ENCODE measurements at places on chromosomes 16 and 17. TPM values are rescaled to one million over a fixed set of nuclear protein-coding genes. Genes with fewer than 3 reads are reported as not detected.

- peak overlapping the region; percentile 48 for H3K4me3 ChIP-seq
- peak overlapping the region; percentile 89 for H3K27ac ChIP-seq
- no peak for DNase-seq
- H3K27me3 ChIP-seq = no peaks in the 10 kb centered on the region
Measured at GRCh38 chr16:14487579-14487978, 142.5 kb downstream of the PARN start.

DNA sequence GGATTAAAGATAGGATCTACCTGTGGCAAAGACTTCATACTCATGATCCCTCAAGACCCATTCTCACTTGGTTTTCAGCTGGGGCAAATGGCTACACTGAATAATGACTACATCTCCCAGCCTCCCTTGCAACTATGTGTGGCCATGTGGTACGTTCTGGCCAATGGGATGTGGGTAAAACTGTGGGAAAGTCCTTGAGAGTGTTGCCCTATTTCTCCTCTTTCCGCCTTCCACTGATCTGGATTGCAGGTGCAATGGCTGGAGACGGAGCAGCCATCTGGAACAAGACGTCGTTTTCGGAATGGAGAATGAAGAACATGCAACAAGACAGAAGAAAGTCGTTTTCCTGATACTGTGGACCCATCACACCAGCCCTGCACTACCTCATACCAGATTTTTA is 48.5 kb downstream of the HAPSTR1 start:
- no peaks in the 10 kb centered on the region for H3K36me3 ChIP-seq
- no peaks in the 10 kb centered on the region for H3K27me3 ChIP-seq
- no peak overlapping the region for H3K27ac ChIP-seq
- no peak for DNase-seq
- H3K4me1 ChIP-seq = no peaks in the 10 kb centered on the region
- no peak overlapping the region for H3K4me3 ChIP-seq

DNA sequence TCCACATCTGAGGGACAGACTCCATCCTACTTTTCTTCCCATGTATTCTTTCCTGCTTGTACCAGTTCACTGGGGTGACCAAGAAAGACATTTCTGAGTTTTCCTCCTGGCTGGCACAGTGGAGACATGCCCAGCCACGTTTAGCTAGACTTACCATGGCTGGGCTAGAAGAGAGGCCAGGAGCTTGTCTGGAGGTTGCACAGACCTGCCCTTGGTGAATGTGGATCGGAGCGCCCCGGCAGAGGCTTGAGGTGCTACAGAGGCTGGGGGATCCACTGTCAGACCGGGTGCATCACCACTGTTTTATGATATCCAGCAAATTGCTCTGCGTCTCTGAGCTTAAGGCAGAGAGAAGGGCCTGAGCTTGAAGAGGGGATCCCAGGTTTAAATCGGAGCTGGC is 3.5 kb downstream of the IL4R start:
- no peak for DNase-seq
- no peaks in the 10 kb centered on the region for H3K27me3 ChIP-seq
- H3K27ac ChIP-seq = peak overlapping the region; percentile 80
- H3K4me1 ChIP-seq = peaks cover 32% of the 10 kb centered on the region
- no peak overlapping the region for H3K4me3 ChIP-seq

DNA sequence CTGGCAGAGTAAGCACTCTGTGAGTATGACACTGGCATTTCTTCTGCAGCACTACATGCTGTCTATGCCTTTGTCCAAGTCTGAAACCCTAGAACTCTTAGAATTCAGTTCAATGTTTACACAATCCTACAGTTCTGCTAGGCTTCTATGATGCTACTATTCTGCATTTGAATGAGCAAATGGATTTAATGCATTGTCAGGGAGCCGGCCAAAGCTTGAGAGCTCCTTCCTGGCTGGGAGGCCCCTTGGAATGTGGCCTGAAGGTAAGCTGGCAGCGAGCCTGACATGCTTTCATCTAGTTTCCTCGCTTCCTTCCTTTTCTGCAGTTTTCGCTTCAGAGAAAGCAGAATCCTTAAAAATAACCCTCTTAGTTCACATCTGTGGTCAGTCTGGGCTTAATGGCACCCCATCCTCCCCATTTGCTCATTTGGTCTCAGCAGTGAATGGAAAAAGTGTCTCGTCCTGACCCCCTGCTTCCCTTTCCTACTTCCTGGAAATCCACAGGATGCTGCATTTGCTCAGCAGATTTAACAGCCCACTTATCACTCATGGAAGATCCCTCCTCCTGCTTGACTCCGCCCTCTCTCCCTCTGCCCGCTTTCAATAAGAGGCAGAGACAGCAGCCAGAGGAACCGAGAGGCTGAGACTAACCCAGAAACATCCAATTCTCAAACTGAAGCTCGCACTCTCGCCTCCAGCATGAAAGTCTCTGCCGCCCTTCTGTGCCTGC is at the start of gene CCL2:
CCL2 (plus strand) TSS at position 635 of the 730 bp plus-strand sequence; CDS start at position 700, 65 bp downstream.
- H3K27me3 ChIP-seq = no peaks in the 10 kb centered on the region
- H3K36me3 ChIP-seq = no peaks in the 10 kb centered on the region
- H3K4me3 ChIP-seq = peak within 1 kb of the TSS; percentile 58

DNA sequence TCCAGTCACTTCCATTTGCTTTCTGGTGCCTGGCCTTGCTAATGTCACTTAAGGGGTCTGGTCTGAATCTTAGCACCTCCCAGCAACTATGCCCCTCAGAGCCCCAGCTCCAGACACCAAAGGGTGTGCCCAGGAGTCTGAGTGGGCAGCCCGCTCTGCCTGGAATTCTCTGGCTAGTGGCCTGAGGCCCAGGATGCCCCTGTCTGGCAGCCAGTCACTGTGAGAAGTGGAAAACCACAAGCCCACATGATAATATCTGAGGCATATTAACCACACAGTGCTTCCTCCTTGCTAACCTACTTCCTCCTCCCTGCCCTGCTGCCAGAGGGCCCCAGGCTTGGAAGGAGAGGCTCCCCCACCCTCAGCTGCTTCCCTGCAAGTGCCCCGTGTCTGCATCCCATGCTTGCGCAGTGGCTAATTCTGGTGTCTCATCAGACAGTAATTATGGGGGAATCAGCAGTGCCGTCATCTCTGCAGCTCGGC is 14.0 kb downstream of the SRCIN1 start:
- DNase-seq = no peak
- peaks cover 80% of the 10 kb centered on the region for H3K27me3 ChIP-seq
- H3K4me1 ChIP-seq = no peaks in the 10 kb centered on the region
- no peaks in the 10 kb centered on the region for H3K36me3 ChIP-seq
- H3K27ac ChIP-seq = no peak overlapping the region

DNA sequence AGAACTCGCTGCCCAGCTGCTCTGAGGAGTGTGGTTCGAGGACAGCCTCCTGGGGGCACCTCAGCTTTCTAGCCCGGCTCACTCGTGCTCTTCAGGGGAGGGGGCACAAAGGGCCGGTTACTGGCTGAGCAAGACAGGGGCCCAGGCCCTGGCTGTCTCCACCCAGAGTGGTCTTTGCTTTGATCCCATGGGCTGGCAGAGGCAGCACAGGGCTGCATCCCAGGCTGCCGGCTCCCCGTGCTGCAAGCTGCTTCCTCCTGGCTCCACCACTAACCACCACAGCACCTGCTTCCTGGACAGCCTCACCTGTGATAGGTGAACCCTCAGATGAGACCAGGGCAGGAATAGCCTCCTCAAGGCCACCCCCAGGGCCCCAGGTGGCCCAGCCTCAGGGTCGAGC is 6.8 kb downstream of the SPPL2C start:
- H3K4me3 ChIP-seq = no peak overlapping the region
- peaks cover 33% of the 10 kb centered on the region for H3K27me3 ChIP-seq
- no peaks in the 10 kb centered on the region for H3K4me1 ChIP-seq
- DNase-seq = no peak
- no peaks in the 10 kb centered on the region for H3K36me3 ChIP-seq
- H3K27ac ChIP-seq = no peak overlapping the region

- H3K36me3 ChIP-seq = no peaks in the 10 kb centered on the region
- DNase-seq = peak; percentile 88
- peak overlapping the region; percentile 37 for H3K27ac ChIP-seq
- peak overlapping the region; percentile 64 for H3K4me3 ChIP-seq
- peaks cover 12% of the 10 kb centered on the region for H3K27me3 ChIP-seq
Measured at GRCh38 chr17:7989781-7990655, 12.4 kb upstream of the GUCY2D start.

DNA sequence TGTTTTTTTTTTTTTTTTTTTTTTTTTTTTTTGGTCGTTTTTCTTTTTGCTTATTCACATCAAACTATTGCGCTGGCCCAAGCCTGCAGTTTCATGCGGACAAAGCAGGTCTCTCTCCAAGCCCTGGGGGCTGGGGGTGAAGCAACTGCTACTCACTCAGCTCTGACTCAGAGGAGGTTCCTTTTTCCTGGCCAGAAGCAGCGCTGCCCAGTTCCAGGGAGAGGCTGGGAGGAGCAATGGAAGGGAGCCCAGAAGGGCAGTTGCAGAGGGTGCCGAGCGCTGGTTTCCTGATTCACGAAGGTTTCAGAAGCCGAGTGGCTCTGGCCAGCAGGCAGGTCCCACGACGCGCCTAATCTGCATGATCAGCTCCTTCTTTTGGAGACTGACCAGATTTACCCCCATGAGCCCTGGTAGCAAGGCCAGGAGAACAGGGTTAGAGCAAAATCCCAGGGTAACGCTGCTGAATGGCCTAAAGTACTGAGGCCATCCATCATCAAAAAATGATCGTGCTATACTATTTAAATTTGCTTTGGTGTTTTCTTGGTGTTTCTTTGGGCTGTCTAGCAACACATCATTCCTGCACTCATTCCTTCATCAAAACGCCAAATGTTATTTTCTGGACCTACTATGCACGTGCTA is 144.7 kb upstream of the SOX9 start:
- peak; percentile 78 for DNase-seq
- H3K36me3 ChIP-seq = no peaks in the 10 kb centered on the region
- H3K4me1 ChIP-seq = peaks cover 3% of the 10 kb centered on the region
- H3K27ac ChIP-seq = no peak overlapping the region
- H3K4me3 ChIP-seq = no peak overlapping the region
- H3K27me3 ChIP-seq = no peaks in the 10 kb centered on the region

DNA sequence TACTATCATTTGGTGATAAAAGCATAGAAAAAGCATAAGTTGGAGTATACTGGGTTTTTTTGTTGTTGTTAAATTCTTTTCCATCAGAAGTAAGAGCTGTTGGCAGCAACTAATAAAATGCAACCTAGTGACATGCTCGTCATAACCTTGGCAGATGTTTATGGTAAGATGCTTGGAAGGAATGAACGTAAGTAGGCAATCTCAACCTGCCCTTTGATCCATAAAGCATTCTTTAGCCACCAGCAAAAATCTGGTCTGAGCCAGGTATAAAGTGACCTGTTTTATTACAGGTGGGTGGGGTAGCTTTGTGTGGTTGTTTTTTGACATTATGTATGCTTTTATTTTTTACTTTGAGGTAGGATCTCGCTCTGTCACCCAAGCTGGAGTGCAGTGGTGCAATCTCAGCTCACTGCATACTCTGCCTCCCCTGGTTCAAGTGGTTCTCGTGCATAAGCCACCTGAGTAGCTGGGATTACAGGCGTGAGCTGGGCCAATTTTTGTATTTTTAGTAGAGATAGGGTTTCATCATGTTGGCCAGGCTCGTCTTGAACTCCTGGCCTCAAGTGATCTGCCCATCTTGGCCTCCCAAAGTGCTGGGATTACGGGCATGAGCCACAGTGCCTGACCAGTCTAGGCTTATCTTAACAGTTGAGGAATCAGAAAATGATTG is 22.0 kb downstream of the WSB1 start:
- no peak overlapping the region for H3K4me3 ChIP-seq
- no peak overlapping the region for H3K27ac ChIP-seq
- no peak for DNase-seq
- peaks cover 74% of the 10 kb centered on the region for H3K36me3 ChIP-seq

GRCh38 chr16:10485698-10486382 is 94.6 kb downstream of the EMP2 start:
- DNase-seq = no peak
- peaks cover 33% of the 10 kb centered on the region for H3K36me3 ChIP-seq
- H3K27ac ChIP-seq = no peak overlapping the region
- H3K27me3 ChIP-seq = no peaks in the 10 kb centered on the region
- no peak overlapping the region for H3K4me3 ChIP-seq
- H3K4me1 ChIP-seq = no peaks in the 10 kb centered on the region

DNA sequence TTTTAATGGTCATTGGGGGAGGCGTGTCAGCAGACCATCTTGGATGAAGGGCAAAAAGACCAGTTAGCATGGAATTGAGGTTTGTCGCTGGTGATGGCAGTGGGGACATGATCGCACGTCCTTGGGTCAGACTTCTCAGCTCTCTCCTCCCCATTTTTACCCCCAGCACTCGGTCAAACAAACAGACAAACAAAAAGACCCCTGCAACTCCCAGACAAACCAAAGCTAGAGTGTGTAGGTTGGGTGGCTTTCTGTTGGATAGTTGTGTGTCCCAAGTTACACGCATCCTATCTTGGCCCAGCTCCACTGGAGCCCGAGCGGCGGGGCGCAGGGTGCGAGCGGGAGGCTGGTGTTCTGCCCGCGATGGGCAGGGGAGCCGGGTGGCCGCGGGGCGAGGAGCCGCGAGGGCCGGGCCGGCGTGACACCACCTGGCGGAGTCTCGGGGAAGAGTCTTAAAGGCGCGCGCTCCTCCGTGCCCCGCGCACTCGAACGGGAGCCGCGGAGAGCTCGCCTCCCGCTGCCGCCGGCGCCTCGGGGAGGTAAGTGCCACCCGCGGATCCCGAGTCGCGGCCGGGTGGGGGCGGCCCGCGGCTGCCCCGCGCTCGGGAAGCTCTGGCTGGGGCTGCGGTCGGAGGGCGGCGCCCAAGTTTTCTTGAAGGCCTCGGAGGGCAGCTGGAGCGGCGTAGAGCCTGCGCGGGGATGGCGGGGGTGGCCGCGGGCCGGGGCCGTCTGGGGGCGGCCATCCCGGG is 18.5 kb upstream of the NTN1 start:
- H3K36me3 ChIP-seq = no peaks in the 10 kb centered on the region
- peaks cover 9% of the 10 kb centered on the region for H3K4me1 ChIP-seq
- peak overlapping the region; percentile 56 for H3K4me3 ChIP-seq
- H3K27ac ChIP-seq = no peak overlapping the region
- DNase-seq = no peak

DNA sequence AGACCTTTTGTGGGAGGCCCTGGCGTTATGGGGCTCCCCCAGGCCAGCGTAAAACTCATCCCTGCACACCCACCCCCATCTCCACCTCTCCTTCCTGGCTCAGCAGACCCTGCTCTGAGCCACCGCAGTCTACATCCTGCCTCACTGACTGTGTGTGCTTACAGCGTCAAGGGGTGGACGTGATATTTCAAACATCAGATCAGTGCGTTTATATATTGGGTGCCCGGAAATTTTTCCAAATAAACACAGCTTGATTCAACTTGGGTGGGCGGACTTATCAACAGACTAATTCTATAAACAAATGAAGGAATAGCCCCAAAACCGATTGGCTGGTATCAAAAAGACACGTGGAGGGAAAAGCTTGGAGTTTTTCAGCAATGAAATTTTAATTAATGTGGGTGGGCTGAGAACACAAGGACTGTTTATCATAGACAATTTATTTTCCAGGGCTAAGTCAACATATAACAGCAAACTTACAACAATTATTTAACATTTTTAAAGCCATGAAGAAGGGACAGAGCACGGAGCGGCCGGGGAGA is at the start of gene FOXL1:
FOXL1 (plus strand) TSS at position 489 of the 539 bp plus-strand sequence. CDS start 175 bp downstream, outside the sequence.
- peaks cover 5% of the 10 kb centered on the region for H3K4me1 ChIP-seq
- DNase-seq = no peak
- no peak within 1 kb of the TSS for H3K4me3 ChIP-seq
- no peaks in the 10 kb centered on the region for H3K36me3 ChIP-seq

The RCVRN gene
- total RNA-seq = 0.28 TPM

The DNAH17 gene
- total RNA-seq = not detected

The KRTAP9-1 gene
- total RNA-seq = not detected

The C16orf86 gene
- 5.6 TPM for total RNA-seq

The PTGES3L gene
- total RNA-seq = 40.0 TPM

The TSNAXIP1 gene
- total RNA-seq = 0.37 TPM
